ENCODE measurements at places on chromosomes 7 and 10.

DNA sequence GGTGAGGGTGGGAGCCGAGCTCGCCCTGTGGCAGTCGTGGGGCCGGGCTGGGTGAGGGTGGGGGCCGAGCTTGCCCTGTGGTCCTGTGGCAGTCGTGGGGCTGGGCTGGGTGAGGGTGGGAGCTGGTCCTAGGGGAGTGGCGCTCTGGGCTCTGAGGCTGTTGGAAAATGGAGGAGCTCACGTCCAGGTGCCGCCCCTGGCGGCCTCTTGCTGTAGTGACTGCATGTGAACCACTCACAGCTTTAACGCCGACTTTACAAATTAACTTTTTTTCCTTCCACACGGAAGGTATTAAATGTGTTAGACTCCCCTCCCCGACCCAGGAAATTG lies 312.6 kb downstream of the WDR37 start:
- no peak for DNase-seq

- no peak for DNase-seq
Measured at GRCh38 chr10:32379950-32380551, 33.1 kb upstream of the EPC1 start.

- DNase-seq = no peak
Measured at GRCh38 chr7:150854066-150855000, 2.0 kb downstream of the AOC1 start.

- no peak for DNase-seq
Measured at GRCh38 chr10:29033311-29033940, 255.4 kb upstream of the LYZL1 start.

GRCh38 chr7:21507627-21508343 lies 35.1 kb upstream of the DNAH11 start:
- no peak for DNase-seq

DNA sequence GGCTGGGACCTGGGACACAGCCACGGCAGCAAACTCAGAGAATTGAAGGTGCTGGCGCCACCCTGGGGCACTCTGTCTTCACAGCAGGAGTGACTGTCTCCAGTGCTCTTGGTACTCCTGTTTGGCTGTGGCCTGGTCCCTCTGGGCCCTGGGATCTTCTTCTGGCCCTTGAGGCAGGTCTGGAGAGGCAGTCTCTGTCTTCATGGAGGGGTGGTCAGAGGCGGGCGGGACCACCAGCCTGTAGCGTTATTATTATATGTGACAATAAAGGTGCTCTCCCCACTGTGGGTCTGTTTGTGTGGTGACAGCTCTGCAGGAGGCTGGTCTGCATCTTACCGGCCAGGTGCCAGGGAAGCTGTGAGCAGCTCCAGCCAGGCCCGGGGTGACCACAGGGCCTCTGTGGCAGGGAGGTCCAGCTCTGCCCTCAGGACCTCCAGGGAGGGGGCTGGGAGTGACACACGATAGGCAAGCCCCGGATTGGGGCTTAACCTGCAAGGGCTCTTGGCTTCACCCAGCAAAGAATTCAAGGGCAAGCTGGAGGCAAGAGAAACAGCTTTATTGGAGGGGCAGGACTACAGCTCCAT lies 70.3 kb downstream of the MYL10 start:
- no peak for DNase-seq

- DNase-seq = no peak
Measured at GRCh38 chr7:157699357-157700013, 362.7 kb downstream of the DNAJB6 start.

- no peak for DNase-seq
Measured at GRCh38 chr10:47366731-47367460, 17.2 kb downstream of the ZNF488 start.

GRCh38 chr7:48611993-48612392 lies 312.4 kb upstream of the CDC14C start:
- no peak for DNase-seq

- DNase-seq = no peak
Measured at GRCh38 chr7:26011039-26011696, 140.8 kb upstream of the NFE2L3 start.

DNA sequence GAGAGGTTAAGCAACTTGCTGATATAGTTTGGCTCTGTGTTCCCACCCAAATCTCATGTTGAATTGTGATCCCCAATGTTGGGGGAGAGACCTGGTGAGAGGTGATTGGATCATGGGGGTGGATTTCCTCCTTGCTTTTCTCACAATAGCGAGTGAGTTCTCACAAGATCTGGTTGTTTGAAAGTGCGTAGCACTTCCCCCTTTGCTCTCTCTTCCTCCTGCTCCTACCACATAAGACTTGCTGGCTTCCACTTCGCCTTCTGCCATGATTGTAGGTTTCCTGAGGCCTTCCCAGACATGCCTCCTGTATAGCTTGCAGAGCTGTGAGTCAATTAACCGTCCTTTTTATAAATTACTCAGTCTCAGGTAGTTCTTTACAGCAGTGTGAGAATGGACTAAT lies 13.5 kb upstream of the ZNRF2 start:
- no peak for DNase-seq

DNA sequence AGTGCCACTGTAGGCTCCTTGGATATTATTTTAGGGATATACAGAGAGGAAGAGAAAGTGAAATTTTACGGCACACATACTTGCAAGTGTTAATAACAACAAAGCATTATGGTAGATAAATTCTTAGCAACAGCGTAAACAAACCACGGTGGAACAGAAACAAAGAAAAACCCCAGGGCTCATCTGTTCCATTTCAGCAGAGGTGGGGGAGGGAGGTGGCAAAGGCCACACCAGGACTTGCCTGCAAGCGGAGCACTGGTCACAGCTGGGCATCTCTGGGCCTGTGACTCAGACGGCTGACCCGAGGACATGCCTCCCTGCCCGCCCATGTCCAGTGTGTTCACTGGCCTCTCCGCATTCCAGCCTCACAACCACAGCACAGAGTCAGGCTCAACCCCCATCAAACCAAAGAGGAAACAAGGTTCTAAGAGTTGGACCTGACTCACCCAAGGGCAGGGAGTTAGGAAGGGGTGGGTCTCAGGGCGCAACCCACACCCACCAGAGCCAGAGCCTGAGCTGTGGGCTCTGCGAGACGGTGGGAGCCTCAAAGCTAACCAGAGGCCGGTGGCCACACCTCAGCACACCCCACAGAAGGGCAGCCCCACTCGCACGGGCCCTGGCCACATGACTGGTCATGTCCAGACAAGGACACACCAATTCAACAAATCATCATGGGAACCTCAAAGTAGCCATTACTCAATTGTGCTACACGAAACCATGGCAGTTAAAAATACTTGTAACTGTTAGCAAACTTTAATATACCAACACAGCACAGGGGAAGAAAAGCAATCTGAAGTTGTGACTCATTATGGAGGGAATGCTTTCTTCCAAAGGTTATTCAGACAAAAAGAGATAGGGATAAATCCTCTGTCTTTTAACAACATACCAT lies 10.7 kb downstream of the ESYT2 start:
- DNase-seq = no peak

GRCh38 chr7:96337519-96337918 lies 15.6 kb upstream of the SLC25A13 start:
- DNase-seq = no peak

DNA sequence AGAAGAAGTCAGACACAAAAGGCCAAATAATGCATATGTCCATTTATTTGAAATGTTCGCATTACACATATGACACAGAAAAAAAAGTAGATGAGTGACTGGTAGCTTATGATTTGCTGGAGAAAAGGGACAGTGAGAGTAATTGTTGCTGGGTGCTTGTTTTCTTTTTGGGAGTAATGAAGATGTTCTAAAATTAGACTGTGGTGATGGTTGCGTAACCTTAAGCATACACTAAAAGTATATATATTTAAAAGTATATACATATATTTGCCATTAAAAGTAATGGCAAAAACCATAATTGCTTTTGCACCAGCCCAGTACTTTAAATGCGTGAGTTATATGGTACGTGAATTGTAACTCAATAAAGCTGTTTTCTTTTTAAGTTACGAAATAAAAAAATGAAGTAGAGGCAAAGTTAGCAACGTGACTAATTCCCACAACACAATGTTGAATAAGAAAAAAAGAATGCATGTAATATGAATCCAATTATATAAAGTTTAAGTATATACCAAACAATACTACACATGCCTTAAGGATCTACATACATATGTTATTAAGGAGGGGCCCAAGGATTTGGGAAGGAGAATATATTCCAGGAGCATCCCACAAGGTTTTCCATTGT lies 360.4 kb upstream of the CELF2 start:
- no peak for DNase-seq

DNA sequence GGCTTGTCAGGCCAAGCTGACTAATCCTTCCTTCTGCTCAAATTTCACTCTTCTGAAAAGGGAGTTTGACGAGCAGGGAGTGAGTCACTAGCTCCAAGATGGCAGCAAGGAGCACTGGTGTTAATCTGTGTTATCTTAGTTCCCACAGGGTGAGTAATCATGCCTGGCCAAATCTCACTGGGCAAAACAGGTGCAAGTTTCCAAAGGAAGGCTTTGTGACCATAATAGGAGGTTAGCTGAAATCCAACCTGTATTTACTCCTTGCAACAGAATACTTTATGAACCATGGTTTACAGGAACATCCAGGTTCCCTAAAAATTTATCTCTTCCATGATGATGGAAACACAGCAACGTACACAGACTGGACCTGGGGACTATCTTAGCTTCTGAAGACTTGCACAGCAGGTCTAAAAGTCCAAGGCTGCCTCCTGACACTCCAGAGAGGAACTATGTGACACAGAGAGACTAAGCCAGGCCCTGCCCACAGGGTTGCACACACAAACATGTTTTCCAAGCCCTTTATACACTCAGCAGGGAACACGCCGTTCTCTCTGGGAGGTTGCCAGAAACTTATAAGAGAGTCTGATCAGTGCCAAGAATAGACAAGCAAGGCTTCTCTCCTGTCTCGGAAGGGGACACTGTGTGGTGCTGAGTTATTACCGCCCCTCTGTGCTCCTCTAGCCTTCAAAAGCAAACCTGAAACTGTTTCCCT lies 46.3 kb downstream of the PDK4 start:
- no peak for DNase-seq

DNA sequence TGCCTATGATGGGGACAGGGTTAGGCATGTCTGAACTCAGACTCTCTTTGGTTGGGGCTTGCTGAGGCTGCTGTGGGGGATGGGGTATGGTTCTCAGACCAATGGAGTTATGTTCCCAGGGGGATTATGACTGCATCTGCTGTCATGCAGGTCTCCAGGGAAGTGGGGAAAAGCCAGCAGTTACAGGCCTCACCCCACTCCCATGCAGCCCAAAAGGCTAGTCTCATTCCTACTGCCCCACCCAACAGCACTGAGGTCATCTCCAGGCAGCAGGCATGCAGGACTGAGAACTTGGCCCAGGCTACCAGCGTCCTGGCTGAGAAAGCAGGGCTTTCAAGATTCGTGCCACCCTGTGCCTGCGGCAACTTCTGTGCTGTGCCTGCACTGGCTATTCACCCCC lies 373.3 kb downstream of the HTR7 start:
- no peak for DNase-seq

DNA sequence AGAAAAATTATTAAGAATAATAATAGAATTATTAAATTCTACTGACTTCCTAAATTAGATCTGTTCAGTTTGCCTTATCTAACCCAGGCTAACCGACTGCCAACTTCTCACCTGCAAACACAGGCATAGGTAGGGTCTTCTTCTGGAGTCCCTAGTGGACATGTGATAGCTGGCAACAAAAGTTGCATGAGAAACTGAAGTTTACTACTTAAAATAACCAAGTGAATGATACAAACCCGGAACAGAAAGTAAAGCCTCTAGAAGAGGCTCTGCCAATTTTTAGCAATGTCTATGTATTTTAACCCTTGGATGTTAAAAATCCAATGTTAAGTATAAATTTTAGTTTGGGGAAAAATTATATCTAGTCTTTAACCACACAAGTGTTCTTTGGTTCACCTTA lies 37.6 kb downstream of the NDUFB2 start:
- no peak for DNase-seq

DNA sequence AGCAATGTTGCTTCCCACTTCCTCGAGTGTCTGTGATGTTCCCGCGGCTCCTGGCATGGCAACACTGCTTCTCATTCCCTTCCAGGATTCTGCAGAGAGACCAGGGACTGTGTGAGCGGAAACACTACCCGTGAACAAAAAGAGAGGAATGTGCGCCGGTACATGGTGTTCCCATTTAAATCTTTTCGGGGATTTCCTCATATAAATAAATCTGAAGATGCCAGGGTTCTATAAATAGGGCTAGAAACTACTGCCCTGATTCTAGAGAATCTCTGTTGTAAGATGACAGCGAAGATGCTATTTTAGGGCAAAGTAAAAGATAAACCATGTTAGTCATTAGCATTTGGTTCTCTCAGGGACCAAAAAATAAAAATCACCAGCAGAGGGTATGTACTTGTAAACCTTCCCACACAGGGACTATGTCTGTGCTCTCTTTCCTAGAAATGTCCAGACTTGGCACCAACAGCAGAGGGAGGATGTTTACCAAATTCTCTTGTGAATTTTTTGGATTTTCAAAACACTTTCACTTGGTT lies 92.2 kb upstream of the DDC start:
- DNase-seq = no peak

DNA sequence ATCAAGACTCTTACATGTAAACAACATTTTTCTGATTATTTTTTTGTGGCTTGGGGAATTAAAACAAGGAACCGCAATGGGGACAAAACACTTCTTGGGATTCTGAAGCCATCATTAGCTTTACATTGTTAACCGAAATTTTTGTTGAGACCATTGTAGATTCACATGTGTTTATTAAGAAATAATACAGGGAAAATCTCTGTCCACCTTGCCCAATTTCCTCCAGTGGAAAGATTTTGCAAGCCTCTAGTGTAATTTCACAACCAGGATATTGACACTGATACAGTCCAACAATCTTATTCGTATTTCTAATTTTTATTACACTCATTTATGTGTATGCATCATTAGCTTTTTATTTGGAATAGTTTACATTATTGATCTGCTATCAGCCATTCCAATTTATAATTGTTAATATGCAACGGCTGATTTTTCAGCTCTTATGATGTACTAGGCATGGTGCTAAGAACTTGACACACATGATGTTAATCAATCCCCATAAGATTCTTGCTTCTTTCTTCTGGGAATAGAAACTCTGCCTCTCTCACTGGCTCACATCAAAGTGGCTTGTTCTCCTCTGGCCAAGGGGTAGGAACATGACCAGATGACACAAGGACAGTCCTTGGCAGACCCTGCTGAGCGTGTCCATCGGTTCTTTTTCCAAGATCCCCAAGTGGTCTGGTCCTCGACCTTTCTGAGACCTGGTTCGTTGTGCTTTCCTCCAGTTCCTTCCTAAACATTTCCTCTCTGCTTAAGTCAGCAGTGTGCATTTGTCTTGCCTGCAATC lies 137.6 kb downstream of the ADAM12 start:
- no peak for DNase-seq

GRCh38 chr7:75971961-75972763 lies 22.2 kb downstream of the TMEM120A start:
- no peak for DNase-seq

GRCh38 chr10:132687181-132687892 lies 98.6 kb downstream of the NKX6-2 start:
- DNase-seq = no peak

DNA sequence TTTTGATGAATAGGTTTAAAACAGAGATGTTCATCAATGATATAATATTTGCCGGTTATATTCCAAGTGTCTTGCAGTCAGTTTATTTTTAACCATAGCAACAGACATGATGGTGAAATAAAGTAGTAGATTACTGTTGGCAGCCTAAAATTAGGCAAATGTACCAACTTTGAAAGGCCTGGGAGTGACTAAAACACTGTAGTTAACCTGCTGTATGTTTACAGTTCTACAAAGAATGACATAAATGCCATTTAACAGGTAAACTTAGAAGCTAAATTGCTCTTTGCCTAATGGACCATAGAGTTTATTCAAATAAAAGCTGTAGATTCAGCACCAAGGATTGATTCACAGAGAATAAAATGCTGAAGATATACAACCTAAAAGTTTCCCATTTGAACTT lies 64.1 kb downstream of the PHTF2 start:
- DNase-seq = no peak

- no peak for DNase-seq
Measured at GRCh38 chr10:101141616-101142532, 10.8 kb downstream of the TLX1 start.
